ENCODE measurements at places on chromosomes 1 and 21.

- DNase-seq = no peak
Measured at GRCh38 chr1:172352435-172352834, 68.0 kb upstream of the C1orf105 start.

DNA sequence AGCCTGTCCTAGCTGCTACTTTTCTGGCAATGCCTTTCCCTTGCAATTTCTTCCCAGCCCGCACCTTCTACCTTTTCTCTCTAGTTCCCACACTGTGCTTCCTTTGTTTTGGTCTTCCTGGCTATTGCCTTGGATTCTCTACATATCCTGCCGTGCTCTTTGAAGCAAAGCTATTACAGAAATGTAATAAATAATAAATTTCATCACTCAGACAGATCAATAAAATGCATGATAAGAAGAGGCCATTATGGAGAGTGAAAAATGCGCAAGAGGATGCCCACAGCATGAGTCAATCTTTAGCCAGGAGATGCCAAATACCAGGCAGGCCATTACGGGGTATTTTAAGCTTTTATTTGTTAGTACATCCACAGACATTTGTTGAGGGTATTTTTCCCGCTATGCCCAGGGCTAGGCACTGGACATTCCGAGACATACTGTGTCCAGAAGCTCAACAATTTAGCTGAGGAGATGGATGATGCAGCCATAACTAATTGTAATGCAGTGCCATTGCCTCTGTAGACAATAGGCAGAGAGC, 163.6 kb downstream of the ST6GALNAC3 start:
- DNase-seq = no peak

DNA sequence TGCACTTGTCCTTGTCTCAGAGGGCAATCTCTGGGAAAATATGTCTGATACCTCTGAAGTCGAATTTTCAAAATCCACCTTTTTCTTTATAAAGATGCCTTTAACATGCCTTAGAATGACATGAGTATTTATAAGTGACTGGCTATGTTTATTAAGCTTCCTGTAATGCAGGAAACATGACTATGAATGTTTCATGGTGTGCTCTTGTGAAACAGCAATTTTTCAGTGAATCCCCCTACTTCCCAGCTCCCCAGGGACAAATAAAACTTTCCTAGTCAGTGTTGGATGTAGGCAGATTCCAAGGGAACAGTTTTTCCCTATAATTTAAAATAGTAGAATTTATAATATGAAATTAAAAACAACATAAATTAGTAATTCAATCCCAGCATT, 437.0 kb downstream of the LMO4 start:
- no peak for DNase-seq

DNA sequence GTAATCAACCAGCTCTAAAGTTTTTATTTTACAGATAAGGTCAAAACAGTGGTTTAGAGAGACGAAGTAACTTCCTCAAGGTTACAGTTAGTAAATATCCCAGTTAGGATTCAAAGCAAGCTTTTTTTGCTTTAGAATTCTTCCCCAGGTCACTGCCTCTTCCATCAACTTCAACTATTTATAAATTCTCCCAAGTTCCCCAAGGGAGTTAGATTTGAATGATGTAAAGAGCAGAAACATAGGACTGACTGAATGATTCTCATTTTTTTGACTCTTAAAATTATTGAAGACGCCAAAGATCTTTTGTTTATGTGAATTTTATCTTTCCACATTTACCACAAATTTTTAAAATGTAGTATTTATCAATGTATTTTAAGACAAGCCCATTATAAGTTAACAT, 4.1 kb downstream of the POGZ start:
- no peak for DNase-seq

DNA sequence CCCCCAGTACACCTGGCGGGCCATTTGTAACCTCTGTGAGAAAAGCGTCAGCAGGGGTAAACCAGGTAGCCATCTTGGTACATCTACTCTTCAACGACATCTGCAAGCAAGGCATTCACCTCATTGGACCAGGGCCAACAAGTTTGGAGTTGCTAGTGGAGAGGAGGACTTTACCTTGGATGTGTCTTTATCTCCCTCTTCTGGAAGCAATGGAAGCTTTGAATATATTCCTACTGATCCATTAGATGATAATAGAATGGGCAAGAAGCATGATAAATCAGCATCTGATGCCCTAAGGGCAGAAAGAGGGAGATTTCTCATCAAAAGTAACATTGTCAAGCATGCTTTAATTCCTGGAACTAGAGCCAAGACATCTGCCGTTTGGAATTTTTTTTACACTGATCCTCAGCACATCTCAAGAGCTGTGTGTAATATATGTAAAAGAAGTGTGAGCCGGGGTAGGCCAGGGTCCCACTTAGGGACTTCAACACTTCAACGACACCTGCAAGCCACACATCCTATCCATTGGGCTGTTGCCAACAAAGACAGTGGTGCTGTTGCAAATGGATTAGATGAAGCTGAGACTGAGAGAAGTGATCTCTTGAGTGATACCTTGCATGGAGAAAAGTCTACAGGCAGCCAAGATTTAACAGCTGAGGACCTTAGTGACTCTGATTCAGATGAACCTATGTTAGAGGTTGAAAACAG, 2.7 kb downstream of the ZBED6 start:
- no peak for DNase-seq

GRCh38 chr1:192549937-192550336, 25.6 kb upstream of the RGS1 start:
- no peak for DNase-seq

DNA sequence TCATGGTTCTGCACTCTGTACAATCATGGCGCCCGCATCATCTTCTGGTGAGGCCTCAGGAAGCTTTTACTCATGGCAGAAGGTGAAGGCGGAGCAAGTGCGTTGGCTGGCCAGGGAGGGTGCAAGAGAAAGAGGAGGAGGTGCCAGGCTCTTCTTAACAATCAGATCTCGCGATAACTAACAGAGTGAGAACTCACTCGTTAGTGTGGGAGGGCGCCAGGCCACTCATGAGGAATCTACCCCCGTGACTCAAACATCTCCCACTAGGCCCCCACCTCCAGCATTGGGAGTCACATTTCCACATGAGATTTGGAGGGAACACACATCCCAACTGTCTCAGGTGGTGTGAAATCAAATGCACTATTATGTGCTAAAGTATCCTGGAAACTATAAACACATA, 220.2 kb upstream of the CSF3R start:
- DNase-seq = no peak

- DNase-seq = no peak
Measured at GRCh38 chr1:39178541-39179431, 25.7 kb upstream of the MACF1 start.
